ENCODE measurements at places on chromosomes 5 and 9. TPM values are rescaled to one million over a fixed set of nuclear protein-coding genes. Genes with fewer than 3 reads are reported as not detected.

- no peak for DNase-seq
These were observed 9.0 kb upstream of the LCN1 start for GRCh38 chr9:135512241-135512603.

GRCh38 chr9:93809204-93809940 lies 145.8 kb downstream of the BARX1 start:
- no peak for DNase-seq

GRCh38 chr9:114151426-114151956 lies 3.8 kb upstream of the COL27A1 start:
- DNase-seq = no peak

DNA sequence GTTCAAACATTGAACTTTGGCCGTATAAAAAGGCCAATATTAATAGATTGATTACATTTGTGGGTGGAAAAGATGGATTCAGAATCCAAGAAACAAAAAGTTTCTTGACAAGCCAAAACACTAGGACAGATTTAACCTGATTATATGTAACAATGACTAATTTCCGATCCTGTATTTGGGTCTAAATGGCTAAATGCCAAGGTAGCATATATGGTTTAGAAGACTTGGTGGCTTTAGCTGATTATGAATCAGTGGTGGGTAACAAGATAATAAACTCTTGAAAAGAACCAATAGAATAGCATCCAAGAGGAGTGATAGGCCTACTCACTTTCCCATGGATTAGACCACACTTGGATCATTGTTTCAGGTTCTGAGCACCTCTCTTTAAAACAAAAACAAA lies 21.8 kb upstream of the ANP32B start:
- no peak for DNase-seq

DNA sequence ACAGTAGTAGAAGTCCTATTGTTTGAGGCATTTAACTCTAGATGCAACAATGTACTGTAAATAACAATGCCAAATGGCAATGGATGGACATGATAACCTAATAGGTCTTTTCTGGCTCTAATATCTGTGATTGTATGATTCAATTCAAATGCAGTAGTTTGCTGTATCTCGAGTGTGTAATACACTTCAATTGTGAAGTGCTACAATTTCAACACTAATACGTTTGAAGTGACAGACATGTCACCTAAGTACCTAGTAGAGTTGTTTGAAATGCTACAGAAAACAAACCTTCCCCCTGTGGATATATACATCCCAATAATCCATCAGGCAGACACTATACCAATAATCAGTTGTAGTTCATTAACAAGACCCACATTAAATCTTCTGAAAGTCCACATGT lies 305.9 kb upstream of the ITGA1 start:
- no peak for DNase-seq

The MYOZ3 gene
- 3.0 TPM for total RNA-seq

The BSPRY gene
- total RNA-seq = 1.6 TPM

- no peak for DNase-seq
These were observed 264.8 kb upstream of the KIF2A start for GRCh38 chr5:62041156-62041756.

DNA sequence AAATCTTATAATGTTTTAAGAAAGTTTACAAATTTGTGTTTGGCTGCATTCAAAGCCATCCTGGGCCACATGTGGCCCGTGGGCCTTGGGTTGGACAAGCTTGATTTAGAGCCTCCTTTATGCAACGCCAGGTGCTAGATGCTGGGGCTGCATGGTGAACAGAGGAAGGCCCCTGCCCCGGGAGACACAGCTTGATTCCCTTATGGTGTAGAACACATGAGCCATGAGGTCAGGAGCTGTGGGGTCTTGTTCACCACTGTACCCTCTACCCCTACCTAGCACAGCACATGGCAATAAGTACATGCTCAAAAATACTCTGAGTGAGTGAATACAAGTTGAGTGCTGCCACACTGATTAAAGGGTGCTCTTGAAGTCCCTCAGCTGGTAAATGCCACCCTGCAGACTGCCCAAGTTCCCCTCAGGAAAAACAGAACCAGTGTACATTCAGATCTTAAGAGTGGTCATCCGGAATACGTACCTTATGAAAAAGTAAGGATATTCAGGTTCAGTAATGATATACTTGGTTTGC lies 71.9 kb downstream of the ARRDC3 start:
- DNase-seq = no peak

GRCh38 chr9:110328763-110329162 lies 8.9 kb downstream of the TXNDC8 start:
- DNase-seq = no peak

- DNase-seq = no peak
These were observed 3.6 kb upstream of the LCP2 start for GRCh38 chr5:170301149-170301548.

DNA sequence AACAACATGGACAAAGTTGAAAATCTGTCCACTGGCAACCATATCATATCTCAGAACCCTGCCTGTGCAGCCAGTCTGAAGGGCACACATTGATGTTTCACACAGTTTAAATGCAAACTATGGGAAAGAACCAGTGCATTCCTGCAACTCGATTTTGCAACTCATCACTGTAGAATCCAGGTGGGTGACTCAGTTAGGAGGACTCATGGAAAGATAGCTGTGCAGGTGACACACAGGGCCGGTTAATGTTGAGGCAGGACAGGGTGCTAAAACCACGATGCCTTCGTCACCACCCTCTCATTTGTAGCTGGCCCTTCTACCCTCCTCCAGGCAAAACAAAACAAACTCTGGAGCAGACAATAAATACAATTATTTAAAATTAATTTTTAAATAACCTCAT lies 62.8 kb downstream of the TLE1 start:
- no peak for DNase-seq

- no peak for DNase-seq
These were observed 686.5 kb upstream of the COX7C start for GRCh38 chr5:85931220-85931619.

GRCh38 chr5:132100672-132101261 lies 27.2 kb downstream of the CSF2 start:
- DNase-seq = no peak

DNA sequence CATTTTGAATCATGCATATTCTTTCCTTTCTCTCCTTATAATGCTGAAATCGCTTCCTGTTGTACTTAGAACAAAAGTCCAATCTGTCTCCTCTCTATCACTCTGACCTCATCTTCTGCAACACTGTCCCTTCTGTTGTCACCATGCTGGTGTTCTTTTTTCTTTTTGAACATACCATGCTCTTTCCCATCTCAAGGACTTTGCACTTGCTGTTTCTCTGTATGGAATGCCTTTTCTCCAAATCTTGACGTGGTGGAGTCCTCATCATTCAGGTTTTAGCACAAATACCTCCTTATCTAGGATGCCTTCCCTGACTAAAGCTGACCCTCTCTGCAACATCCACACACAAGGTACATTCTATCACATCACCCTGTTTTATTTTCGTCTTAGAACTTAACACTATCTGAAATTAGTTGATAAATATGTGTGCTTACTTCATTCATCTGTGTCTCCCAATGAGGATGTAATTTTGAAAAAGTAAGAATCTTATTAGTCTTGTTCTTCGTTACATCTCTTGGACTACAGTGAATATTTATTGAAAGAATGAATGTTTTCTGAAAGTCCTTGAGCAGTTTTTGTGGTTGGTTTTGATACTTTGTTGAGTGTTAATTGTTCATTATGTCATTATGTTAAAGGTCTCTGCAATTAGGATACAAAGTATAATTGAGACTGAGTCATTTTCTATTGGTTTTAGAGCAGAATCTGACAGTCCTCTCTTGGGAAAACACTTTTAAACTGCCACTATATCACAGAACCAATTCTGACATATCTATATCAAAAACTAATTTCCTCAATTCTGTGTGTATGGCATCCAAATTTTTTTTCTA lies 145.3 kb upstream of the RASA1 start:
- no peak for DNase-seq

DNA sequence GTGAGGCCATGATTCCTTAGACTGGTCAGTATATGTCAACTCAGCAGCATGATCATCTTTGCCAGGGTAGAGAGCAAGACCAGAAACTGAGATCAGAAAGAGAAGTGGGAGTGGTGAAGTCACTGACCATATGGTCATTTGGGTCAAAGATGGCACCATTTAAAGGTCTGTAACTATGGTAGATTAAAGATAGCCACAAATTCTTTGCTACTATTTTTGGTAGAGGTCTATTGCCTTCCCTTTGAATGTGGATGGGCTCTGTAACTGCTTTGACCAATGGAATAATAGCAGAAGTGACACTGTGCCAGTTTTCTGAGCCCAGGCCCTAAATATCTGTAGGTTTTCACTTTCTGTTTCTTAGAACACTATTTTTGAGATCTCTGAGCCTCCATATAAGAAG lies 117.6 kb downstream of the PCSK1 start:
- DNase-seq = no peak

DNA sequence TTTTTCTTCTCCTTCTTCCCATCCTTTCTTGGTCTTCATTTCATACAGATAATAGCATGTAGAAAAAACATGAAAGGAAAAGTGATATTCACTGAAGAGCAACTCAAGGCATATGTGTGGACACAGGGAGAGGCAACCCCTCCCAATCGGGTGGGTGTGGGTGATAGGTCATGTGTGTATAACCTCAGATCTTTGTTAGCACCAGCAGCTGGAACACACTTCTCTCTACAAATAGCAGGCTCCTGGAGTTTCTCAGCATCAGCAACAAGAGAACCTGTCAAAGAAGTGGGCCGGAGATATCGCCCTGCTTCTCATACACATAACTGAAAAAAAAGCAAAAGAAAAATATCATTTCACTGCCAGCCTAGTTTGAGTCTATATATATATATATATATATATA lies 426.4 kb downstream of the DTWD2 start:
- DNase-seq = no peak

- no peak for DNase-seq
These were observed 6.5 kb downstream of the PAEP start for GRCh38 chr9:135568026-135568425.

DNA sequence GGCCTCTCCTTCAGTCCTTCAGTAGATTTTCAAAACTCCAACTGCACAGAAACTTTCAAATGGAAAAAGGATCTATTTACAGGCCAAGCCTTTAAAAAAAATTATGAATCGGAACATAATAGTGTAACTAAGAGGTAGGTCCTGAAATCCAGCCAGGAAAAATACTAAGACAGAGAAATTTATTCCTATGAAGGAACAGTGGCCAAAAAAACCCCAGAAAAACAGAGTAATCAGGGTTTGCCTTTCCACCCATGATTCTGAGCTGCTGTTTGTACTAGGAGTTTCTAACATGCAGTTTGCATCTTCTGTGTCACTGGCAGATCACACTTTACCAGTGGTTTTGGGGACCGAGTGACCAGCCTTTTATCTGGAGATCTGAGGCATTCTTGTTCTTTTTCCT lies 93.1 kb upstream of the TMED7 start:
- DNase-seq = no peak

The ANP32B gene
- 70.2 TPM for total RNA-seq

- no peak for DNase-seq
These were observed 6.3 kb downstream of the EDIL3 start for GRCh38 chr5:84378420-84378819.

Data from left cardiac atrium (tissue), 4 donors.